ENCODE measurements at places on chromosomes 5 and 9.

GRCh38 chr5:175305251-175305650, 138.7 kb downstream of the DRD1 start:
- DNase-seq, result no peak

DNA sequence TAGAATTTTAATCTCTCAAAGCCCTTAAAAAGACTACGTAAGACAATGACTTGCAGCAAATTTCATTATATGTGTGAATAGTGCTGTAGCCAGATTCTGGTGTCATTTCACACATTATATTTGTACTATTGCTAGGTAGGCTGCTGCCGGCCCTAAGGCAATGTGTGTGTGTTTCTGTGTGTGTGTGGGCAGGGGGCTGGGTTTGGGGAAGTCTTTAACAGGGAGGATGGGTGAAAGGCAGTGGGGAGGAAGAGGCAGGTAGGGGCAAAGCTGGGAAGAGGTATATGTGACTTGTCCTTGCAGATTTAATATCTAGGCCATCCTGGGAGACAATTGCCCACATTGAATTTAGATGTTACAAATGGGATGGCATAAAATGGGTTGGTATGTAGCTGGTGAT, 130.8 kb downstream of the MACIR start:
- DNase-seq, result no peak

- no peak for DNase-seq
Observed at GRCh38 chr5:167351316-167351715, 940.1 kb upstream of the WWC1 start.

GRCh38 chr5:134020188-134020587, 15.4 kb upstream of the VDAC1 start:
- no peak for DNase-seq

GRCh38 chr9:137127301-137128157, 11.4 kb upstream of the GRIN1 start:
- DNase-seq, result no peak

DNA sequence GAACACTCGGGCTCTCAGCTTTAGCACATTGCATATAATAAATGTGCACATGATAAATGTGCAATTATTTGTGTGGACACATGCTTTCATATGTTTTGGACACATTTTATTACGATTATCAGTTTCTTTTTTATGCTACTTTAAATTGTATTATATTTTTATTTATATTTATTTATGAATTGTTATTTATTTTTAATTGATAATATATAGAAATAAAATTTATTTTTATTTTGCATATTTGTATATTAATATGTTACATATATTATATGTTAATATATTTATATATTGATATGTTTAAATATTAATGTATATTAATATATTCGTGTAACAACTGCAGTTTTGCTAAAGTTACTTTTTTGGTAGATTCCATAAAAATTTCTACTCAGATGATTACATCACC, 454.8 kb upstream of the CDH10 start:
- DNase-seq, result no peak

DNA sequence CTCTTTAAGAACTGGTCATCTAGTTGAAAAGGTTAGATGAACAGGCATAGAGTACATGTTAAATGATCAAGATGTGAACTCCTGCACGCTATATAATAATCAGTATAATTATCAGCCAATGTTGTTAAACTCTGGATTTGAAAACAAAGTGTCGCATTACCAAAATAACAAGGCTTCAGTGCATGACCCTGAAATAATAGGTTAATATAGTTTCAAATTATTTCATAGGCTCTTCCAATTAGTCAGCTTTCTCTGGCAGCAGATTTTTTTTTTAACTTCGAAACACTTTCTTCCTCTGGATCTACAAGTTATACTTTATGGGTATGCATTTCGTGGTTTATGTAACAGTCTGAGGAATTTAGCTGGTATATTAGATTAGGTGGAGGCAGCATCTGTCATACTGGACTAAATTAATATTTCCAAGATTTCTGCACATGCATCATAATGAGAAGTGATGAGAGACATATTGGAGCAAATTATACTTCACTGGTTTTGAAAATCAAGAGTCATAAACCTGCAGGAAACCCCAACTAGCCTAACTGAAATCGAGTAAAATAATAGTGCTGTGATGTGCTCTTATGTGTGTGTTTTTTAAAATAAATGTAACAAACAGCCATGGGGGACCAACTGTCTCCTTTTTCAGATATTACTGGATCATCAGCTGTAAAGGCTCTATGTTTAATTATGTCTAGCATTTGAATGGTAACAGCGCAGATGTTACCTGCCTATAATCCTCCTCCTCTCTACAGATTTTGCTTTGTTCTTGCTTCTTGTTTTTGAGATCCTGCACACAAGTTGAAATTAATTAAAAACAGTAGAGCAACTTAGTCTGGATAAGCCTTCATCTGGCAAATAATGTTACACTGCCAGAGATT, 85.9 kb upstream of the CKMT2 start:
- DNase-seq, result no peak

- DNase-seq, result no peak
Observed at GRCh38 chr5:159412284-159413046, 82.2 kb upstream of the IL12B start.

GRCh38 chr5:138463419-138464007, 1.8 kb upstream of the EGR1 start:
- DNase-seq, result no peak

- DNase-seq, result no peak
Observed at GRCh38 chr9:89536600-89536999, 38.7 kb upstream of the SEMA4D start.

DNA sequence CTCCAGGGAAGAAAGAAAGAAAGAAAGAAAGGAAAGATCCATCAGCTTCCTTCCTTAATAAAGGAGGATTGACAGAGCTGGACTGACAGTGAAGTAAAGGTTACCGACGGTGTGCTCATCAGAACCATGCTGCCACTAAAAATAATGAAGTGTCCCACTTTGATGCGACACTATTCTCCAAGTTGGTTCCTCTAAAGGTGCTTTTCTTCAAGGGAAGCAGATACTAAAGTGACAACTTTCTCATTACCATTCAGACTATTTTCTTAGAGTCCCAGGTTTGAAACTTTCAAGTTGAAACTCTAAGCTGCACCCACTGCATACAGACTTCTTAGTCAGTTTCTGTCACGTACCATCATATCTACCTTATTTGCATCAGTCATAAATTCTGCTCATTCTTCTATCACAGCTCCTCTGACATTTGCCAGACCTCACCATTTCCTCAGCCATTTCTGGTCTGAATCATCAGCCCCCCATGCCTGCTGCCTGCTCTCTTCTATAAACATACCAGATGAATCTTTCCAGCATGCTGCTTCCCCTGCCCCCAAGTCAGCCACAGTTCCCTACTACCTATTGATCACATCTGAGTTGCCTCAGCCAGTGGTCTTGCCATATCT, 177.6 kb downstream of the DEPDC1B start:
- peak; percentile 31 for DNase-seq

GRCh38 chr5:109645707-109646192, 44.0 kb upstream of the MAN2A1 start:
- DNase-seq, result no peak

- no peak for DNase-seq
Observed at GRCh38 chr9:99286536-99286935, 64.5 kb downstream of the SEC61B start.

DNA sequence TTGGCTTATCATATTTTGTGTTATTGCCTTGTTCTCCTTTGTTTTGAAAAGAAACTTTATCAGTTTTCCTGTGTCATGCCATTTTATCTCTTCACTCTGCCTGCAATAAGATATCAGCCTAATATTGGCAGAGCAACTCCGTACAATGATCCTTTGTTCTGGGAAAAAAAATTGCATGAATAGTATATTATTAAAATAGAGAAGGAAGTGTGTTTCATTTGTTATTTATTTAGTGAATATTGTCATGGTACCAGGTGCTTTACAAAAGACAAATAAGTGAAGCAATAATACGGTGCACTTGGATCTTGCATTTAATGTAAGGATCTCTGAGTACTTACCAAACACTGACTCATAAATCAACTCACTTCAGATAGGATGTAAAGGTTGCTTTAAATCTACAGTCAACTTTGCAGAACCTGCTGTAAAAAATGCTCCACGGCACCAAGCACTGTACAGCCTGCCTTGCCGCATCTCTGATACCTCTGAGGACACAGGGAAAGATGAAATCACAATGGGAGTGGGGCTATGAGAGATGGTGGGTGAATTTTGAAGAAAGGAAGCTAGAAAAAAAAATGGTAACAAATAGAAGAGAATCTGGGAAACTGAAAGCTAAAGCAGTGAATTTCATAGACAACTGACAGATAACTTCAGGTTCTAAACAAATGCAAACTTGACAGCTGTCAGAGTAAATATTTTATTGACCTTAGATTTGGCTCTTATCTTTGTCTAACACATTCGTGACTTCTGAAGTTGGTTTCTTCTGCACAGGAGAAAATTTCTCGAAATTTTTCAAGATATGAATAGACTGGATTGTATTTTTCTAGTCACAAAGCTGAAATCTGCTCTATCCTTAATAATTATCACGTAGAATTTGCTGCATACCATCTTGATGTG, 232.1 kb downstream of the ENC1 start:
- DNase-seq, result peak; percentile 69

GRCh38 chr5:172683264-172683644, 42.2 kb downstream of the NEURL1B start:
- no peak for DNase-seq

DNA sequence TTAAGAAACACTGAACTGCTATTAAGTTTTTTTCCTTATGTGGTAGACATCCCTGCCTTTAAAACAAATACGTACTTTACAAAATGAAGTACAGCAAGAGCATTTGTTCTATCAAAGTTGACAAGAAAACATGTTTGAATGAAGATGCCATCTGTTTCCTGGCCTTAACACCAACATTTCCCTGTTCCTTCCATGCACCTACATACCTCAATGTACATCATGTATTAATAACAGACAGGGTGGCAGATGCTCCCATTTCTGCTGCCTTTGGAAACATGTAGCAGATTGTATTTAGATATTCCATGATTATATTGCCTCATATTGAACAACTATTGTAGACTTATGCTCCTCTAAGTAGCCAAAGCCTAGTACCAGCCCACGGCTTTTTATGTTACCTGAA, 104.4 kb downstream of the PJA2 start:
- DNase-seq, result no peak

DNA sequence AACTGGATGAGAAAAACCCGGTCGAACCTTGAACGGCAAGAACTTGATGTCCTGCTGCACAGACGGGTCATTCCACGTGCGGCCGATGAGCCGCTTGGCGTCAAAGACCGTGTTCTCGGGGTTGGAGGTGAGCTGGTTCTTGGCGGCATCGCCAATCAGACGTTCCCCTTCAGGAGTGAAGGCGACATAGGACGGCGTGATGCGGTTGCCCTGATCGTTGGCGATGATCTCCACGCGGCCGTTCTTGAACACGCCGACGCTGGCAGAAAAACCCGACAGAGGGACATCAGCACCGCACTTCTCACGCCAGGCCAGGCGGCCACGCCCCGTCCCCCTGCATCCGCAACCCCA, 519 bp downstream of the HSPA5 start:
- DNase-seq, result no peak

- DNase-seq, result no peak
Observed at GRCh38 chr9:124372038-124372437, 43.2 kb downstream of the PSMB7 start.

GRCh38 chr9:84736081-84736480, 66.6 kb downstream of the NTRK2 start:
- no peak for DNase-seq

Measured in NCI-H526 treated with DMSO at 0.1 percent for 48 hours (cell line).